ENCODE measurements at places on chromosomes 2 and 18. TPM values are rescaled to one million over a fixed set of nuclear protein-coding genes. Genes with fewer than 3 reads are reported as not detected.

Gene TMEM198
- 25.6 TPM for total RNA-seq

- no peak for DNase-seq
These were observed 79.4 kb upstream of the TCF7L1 start for GRCh38 chr2:85053802-85054201.

DNA sequence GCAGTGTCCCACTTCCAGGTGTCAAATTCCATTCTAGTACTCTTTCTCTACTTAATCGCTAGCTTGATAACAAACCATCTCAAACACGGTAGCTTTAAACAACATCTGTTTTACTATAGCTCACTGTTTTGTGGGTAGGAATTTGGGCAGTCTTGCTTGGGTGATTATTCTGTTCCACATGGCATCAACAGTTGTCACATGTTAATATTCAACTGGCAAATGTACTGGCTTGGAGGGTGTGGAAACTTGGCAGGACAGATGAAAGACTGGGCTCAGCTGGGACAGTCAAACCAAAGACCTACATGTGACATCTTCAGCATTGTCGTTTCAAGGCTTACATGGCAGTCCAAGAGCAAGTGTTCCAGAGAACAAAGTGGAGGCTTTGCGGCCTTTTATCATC, 241.8 kb downstream of the PTH2R start:
- no peak for DNase-seq

DNA sequence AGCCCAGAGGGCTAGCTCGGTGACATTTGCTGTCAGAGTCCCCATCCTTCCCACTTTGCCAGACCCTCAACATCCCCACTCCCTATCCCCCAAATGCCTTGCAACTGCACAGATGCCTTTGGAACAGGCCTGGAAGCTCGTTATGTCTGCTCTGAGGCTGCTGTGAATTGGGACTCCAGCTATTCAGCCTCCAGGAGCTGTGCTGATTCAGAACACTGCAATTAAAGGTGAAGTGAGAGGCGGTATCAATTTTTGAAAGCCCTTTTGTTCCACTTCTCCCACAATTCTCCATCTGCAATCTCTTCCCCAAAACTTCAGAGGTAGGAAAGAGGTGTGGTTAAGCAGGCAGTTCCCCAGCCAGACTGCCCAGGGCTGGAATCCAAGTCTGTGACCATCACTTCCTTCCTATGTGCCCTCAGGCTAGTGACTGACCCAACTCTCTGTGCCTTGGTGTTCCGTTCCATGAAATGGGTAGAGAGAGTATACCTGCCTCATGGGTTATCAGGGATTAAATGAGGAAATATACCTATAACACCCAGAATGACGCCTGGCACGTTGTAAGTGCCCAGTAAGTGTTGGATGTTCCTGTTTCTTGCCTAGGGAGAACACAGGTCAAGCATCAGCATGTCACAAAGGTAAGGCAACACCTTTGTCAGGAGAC, 17.5 kb downstream of the NOSTRIN start:
- no peak for DNase-seq

- DNase-seq = no peak
These were observed 47.4 kb downstream of the MGAT5 start for GRCh38 chr2:134301099-134301927.

DNA sequence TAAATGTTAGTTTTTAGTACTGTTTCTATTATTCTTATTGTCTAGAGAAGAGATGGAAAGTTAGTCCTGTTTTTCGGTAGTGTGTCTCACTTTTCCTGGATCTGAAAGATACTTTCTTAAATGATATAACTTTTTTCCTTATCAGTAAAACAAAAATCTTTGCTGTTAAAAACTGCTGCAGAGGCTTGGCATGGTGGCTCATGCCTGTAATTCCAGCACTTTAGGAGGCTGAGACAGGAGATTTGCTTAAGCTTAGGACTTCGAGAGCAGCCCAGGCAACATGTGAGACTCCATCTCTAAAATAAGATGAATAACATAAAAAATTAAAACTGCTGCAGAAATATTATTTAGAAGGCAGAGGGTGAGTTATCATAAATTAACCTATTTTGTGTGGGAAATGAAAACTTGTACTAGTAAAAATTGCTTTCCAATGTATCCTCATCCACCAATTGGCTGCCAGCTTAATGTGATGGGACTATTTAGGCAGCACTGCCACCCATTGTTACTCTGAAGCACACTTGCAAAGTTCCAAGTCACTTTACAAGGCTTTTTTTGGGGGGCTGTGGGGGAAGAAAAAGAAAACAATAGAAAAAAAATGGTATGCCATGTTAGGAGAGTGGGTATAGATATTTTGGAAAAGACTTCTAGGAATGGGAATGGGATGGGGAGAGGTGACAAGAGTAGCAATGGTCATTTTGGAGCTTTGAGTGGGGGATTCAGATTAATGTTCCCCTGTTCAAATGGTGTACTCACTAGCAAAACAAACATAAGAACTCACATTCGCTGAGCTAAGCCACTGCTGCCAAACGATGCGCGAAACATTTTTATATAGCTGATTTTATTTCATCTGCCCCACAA, 62.7 kb downstream of the MEIS1 start:
- no peak for DNase-seq

- no peak for DNase-seq
These were observed 19.6 kb upstream of the HNMT start for GRCh38 chr2:137944714-137945113.

GRCh38 chr2:127115471-127116199, 8.7 kb upstream of the BIN1 start:
- no peak for DNase-seq

Gene BMP10
- not detected for total RNA-seq

DNA sequence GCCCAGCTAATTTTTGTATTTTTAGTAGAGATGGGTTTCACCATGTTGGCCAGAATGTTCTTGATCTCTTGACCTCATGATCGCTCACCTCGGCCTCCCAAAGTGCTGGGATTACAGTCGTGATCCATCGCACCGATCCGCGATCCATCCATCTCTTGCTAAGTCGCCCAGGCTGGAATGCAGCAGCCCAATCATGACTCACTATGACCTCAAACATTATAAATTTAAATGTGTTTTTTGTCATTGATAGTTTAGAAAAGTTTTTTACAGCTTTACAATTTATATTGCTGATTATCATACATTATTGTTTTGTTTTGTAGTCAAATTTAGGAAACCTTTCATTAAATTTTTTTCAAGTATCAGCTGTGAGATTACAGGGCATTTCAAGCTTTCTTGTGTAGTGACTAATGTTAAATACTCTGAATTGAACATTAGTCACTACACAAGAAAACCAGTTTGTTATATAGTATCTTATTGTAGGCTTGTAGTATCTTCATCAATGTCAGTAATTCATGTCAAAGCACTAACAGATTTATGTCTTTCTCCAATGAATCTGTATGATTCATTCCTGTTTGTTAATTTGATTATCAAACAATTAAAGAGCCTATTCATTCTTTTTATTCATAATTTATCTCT, 37.5 kb downstream of the NR4A2 start:
- DNase-seq = no peak

DNA sequence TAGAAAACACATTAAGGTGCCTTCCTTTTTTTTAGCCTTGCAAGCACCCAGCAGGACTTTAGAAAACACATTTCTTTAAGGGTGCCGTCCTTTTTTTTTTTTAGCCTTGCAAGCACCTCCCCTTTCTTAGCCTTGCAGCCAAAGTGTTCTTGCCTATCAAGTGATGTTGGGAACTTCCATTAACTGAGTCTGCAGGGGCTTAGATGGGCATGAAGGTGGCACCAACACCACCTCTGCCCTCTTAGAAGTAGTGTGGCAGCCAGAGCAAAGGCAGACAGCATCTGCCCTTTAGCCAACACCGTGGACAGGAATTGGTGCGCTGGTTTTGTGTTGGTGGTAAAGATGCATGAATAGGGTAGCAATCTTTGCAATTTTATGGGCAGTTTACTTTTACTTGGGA, 211.6 kb upstream of the SP5 start:
- DNase-seq = no peak

Gene KLF11
- 5.6 TPM for total RNA-seq

Gene B4GALT6
- 33.8 TPM for total RNA-seq

GRCh38 chr2:78051480-78051879, 529.3 kb upstream of the LRRTM4 start:
- no peak for DNase-seq

Gene ZDBF2
- total RNA-seq = 35.6 TPM

Gene DPP4
- total RNA-seq = 4.1 TPM

- DNase-seq = no peak
These were observed 265.4 kb downstream of the NUP35 start for GRCh38 chr2:183389546-183390080.

GRCh38 chr18:12278215-12278671, 24.1 kb downstream of the CIDEA start:
- peak; percentile 62 for DNase-seq

Gene TLX2
- 0.21 TPM for total RNA-seq

Gene C2orf15
- total RNA-seq = 8.4 TPM

GRCh38 chr2:26633351-26633945, 7.7 kb downstream of the CIB4 start:
- DNase-seq = no peak

DNA sequence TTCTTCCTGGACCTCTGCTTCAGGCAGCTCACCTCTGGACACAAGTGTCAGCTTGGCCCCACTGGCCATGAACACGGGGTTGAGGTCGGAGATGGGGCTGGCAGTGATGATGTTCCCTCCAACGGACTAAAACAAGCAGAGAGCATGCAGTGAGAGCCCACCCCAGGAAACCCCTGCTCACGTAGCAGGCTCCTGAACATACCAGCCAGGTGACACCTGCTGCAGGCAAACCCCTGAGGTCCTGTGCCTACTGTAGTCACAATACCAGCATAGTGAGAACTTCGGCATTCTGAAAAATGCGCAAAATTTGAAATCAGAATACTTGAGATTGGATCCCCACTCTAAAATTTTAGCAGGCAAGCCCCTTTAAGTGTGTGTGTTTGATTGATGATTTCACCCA, 32.9 kb downstream of the XDH start:
- no peak for DNase-seq

- DNase-seq = no peak
These were observed 35.7 kb downstream of the LYPD6 start for GRCh38 chr2:149365931-149366583.

DNA sequence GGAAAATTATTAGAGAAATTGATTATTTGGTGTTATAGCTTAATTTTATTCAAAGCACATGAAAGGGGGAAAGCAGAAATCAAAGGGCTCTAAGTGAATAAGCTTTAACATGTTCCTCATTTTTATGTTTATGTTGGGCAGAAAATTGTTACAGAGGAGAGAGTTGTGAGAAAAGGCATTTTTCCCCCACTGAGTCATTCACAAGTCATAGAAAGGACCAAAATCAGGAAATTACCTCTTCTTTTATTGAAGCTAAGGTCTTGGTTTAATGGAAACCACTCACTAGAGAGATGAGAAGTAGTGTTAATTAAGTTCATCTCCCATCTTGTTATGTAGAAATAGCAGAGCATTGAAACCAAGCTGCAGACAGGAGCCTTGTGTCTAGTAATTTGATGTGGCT, 175.3 kb upstream of the THUMPD2 start:
- no peak for DNase-seq

Gene ITSN2
- 14.0 TPM for total RNA-seq

- DNase-seq = peak; percentile 29
These were observed 52.7 kb downstream of the FHOD3 start for GRCh38 chr18:36350251-36350651.

DNA sequence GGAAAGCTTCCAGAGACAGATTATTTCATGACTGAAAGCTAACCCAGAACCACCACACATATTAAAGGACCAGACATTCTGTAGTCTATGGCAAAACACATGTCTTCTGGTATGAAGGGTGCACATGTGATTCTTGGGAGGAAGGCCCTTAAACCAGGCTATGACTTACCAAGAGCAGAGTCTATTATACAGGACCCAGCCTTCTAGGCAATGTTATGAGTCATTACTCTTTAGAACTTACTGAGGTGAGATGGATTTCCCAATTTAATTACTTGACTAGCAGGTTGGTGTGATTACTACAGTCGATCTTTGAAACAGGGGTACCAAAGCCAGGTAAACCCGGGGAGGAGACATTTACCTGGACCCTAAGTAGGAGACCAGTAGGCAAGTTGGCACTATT, 350.8 kb downstream of the TRIB2 start:
- DNase-seq = no peak

DNA sequence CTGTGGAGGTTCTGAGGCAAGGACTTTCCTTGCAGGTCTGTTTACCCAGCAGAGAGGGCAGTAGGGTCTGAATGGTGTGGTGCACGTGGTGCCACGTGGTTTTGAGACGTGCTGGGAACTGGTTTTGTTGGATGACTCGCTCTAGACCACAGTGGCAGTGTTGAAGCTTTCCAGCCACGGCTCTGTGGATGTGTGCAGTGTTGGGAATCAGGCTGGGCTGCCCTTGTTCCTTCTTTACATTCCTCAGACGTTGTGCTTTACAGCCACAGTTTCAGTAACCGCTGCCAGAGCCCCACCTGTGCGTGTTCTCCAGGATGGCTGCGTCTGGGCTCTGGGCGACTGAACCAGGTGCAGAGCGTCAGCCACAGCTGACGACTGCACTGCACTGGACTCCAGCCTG, 8.2 kb downstream of the CTDP1 start:
- no peak for DNase-seq

Gene SP140L
- total RNA-seq = 1.7 TPM

GRCh38 chr18:2847317-2848246, 776 bp downstream of the EMILIN2 start:
- DNase-seq = peak; percentile 69

Gene CRYGD
- total RNA-seq = 3.4 TPM

DNA sequence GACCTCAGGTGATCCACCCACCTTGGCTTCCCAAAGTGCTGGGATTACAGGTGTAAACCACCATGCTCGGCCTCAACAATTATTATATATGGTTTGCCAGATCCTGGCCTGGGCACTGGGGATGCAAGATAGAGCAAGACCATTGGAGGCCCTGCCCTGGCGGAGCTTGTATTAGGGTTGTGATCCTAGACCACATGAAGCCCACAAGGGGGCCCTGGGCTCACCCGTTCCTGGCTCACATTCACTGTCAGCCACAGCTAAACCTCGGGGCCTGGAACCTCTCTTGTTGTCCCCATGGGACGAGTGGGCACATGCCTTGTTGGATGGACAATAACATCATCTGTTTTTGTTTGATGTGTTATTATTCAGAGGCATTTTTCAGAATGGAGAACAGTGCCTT, 14.9 kb downstream of the HPCAL1 start:
- peak; percentile 63 for DNase-seq

Gene TMEM200C
- 6.1 TPM for total RNA-seq

Gene CENPA
- 13.0 TPM for total RNA-seq

GRCh38 chr2:14572633-14573032, 59.9 kb upstream of the LRATD1 start:
- DNase-seq = no peak

- peak; percentile 37 for DNase-seq
These were observed 22.8 kb upstream of the PXDN start for GRCh38 chr2:1766851-1767811.
